Femur (tissue), 1 donor: ENCODE measurements at places on chromosomes 11 and 22.
A peak's percentile ranks its signal among the peaks of the same experiment; 100 is the strongest.

DNA sequence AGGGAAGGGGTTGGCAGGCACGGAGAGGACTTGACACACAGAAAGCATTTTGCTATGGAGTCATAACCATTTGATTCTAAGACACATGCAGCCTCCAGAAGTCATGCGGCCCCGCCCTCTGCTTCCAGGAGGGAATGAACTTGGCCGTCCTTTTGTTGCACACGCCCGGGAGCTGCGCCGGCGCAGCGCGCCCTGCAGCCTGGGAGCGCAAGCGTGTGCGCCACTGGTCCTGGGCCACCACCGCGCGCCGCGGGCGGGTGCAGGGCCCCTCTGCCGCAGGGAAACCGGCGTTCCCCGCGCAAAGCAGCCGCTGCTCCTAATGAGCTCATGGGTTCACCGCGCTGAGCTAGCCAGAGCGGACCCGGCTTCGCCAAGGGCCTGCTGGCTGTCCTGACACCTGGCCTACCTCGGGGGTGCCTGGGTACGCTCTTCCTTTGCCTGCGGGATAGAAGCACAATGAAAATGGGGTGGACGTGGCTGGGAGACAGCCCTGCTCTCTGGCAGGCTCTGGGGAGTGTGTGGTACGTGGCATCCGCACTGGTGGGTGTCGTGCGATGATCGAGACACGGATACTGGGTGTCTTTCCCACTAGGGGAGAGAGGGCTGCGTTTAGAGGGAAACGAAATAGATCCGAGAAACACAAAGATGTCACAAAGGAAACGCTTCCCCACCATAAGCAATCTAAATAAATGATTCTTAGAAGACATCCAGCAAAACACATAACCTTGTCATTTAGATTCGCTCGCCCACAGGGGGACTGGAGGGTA, 669 bp downstream of the MICAL3 start:
- DNase-seq: peak; percentile 86

GRCh38 chr11:35337136-35337913, 82.0 kb downstream of the SLC1A2 start:
- no peak for DNase-seq

GRCh38 chr11:118536726-118537125, 5.7 kb downstream of the TMEM25 start:
- DNase-seq: no peak

DNA sequence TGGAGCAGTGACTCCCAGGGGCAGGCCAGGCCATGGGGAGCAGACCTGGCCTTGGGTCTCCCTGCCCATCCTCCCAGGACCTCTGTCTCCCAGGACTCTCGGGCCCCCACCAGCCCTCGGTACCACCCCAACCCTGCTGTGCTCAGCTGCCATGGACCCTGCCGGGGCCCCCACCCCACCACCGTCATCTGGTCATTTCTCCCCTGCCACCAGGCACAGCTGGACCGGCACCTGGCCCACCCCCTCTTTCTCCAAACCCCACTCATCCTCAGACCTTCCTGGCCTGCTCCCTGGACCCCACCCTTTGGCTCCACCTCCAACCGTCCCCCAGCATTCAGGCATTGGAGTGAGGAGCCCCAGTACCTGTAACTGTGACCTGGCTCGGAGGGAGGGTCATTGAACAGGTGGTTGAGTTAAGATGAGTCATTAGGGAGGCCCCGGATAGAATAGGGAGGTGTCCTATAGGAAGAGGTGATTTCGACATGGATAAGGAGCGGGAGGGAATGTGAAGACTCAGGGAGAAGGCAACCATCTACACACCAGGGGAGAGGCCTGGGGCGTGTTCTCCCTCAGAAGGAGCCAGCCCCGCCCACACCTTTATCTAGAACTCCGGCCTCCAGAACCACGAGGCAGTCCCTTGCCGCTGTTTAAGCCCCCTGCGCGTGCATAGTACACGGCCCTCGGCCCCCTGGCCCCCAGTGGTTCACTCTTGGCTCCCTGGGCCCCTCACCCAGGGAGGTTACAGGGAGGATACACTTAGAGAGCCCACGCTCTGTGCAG, 1395.9 kb downstream of the BRD1 start:
- no peak for DNase-seq

GRCh38 chr11:84117394-84117793, 831.2 kb upstream of the CCDC90B start:
- no peak for DNase-seq

DNA sequence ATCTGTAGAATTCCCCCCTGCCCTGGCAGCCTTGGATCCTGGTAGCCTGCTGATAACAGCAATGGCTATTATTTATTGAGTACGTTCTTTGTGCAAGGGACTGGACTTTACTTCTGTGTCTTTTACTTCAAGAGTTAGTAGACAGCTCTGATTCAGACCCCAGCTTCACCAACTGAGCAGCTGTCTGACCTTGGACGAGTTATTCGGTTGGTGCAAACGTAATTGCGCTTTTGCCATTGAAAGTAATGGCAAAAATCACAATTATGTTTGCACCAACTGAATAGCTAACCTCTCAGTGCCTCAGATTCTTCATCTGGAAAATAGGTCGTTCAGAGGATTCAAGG, 108.9 kb downstream of the TIMP3 start:
- no peak for DNase-seq
